Kidney (tissue), 22 donors: ENCODE measurements at places on chromosomes 1 and 21.

DNA sequence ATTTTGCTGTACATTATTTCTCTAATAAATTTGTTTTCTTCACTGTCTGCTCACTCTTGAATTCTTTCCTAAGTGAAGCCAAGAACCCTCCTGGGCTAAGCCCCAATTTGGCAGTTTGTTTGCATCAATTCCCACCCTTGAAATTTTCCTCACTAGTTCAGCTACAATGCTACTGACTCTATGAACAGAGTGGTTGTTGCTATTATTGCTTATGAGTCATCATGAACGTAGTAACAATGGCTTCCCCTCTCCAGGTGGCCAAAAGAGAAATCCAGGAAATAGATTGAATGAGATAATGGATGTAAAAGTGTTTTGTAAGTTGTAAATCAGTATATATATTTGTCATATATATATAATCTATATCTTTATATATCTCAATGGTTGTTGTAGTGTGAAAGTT lies 193.0 kb downstream of the URB2 start:
- no peak for DNase-seq

- no peak for DNase-seq
Observed at GRCh38 chr1:61330018-61330417, 247.7 kb downstream of the NFIA start.

DNA sequence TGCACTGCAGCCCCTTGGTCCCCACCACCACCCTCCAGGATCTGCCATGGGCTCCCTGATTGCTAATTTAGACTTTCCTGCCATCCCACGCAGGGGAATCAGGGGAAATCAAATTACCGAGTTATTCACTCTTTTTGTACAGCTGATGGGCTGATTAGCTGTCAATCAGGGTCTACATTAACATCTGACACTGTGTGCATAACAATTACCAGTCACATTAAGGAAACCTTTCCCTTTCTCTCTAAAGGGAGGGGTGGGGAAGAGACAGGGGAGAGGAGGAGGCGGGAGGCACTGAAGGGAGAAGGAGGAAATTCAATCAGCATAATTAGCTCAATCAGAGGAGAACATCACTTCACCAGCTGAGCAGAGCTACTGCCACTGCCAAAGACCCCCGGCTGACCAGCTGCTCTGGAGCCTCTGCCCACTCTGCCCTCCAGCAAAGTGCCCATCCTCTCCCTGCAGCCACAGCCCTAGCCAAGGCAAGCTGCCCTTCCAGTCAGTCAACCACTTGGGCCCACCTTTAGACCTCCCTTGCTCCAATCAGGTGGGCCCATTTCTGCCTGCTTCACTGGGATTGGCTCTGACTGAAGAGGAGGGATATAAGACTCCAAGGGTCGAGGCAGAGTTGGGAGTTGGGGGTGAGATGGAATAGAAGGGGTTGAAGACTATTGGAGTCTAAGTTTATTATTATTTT lies 199.3 kb upstream of the ZC3H12A start:
- DNase-seq: no peak

DNA sequence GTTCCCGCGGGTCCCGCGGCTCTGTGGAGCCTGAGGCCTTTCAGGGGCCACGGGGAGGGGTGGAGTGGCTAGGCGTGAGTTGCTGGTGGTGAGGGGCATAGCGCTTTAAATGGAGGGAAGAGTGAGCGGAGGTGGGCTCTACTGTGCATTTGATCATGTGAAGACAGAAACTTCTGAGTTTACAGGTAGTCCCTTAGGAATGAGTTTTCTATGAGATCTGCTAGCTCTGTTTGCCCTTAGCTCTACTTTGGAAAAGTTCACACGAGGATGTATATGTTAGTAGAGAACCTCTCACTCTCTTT lies 593 bp downstream of the ST6GALNAC3 start:
- no peak for DNase-seq

DNA sequence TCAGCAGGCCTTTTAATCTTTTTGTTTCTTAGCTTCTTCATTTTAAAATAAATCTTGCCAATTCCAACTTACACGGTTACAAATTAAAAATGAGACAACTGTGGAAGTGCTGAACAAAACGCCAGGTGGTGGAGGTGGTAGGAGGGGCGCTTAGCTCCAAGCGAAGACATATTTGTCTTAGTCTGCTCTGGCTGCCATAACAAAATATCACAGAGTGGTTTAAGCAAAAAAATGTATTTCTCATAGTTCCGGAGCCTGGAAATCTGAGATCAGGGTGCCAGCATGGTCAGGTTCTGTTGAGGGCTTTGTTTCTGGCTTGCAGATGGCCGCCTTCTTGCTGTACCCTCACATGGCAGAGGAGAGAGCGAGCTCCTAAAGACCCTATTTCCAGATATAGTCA lies 14.9 kb downstream of the IER5 start:
- DNase-seq: no peak

DNA sequence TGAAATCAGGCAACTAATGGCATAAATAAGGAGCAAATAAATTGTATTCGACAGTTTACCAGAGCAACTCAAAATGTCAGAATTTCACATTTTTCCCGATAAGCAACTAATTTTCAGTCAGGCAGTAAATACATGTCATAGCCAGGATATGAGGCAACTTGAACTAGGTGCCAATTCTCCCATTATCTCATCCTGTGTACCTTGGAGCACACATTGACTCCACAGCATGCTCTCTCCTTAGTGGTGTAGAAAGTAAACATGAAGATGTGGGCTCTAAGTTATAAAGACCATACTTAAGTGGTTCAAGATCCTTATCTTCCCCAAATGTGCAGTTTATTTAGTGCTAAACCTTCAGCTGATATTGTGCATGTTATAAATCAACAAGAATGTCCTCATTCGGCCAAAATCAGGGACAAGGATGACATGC lies 197.8 kb downstream of the VAV3 start:
- DNase-seq: no peak
